Activated T-helper 1 cell treated with anti-CD3 and anti-CD28 coated beads, Interleukin-12 subunit alpha, Interleukin-12 subunit beta, Interleukin-2, Interleukin-4 antibody, amounts not matched to agents 30 ng/mL and 10 ng/mL and 1 ng/mL, durations not matched to agents 14 hours and 24 hours and 36 hours (primary cell): ENCODE measurements at places on chromosomes 3 and 15.
A peak's percentile ranks its signal among the peaks of the same experiment; 100 is the strongest.

DNA sequence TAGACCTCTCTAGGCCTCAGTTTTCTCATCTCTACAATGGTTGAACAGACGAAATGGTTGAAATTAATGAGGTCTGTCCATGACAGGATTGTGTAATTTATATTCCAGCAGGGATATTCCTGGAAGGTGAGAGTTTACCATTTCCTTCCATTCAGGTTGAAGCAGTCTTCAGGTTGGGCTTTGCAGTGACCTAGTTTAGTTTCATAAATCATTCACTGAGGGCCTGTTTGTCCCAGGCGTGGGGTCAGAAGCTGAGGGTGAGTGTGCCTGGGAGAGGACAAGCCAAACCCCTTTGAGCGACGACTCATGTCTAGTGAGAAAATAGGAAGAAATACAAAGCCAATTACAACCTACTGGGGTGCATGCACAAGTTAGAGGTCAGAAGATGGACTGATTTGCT, 57.2 kb upstream of the CACNA2D3 start:
- no peak overlapping the region for H3K27ac ChIP-seq
- H3K4me3 ChIP-seq = no peak overlapping the region
- peaks cover 2% of the 10 kb centered on the region for H3K27me3 ChIP-seq

- no peaks in the 10 kb centered on the region for H3K27me3 ChIP-seq
- DNase-seq = no peak
Measured at GRCh38 chr3:141306276-141306675, 62.0 kb upstream of the ZBTB38 start.

- no peaks in the 10 kb centered on the region for H3K27me3 ChIP-seq
- no peak overlapping the region for H3K4me3 ChIP-seq
- H3K27ac ChIP-seq = no peak overlapping the region
- no peak for DNase-seq
- H3K4me1 ChIP-seq = no peaks in the 10 kb centered on the region
Measured at GRCh38 chr3:35908366-35909232, 269.3 kb downstream of the ARPP21 start.

- H3K4me3 ChIP-seq = no peak overlapping the region
- peaks cover 35% of the 10 kb centered on the region for H3K36me3 ChIP-seq
- H3K27me3 ChIP-seq = no peaks in the 10 kb centered on the region
- no peak for DNase-seq
Measured at GRCh38 chr3:16426665-16427064, 86.8 kb downstream of the RFTN1 start.

DNA sequence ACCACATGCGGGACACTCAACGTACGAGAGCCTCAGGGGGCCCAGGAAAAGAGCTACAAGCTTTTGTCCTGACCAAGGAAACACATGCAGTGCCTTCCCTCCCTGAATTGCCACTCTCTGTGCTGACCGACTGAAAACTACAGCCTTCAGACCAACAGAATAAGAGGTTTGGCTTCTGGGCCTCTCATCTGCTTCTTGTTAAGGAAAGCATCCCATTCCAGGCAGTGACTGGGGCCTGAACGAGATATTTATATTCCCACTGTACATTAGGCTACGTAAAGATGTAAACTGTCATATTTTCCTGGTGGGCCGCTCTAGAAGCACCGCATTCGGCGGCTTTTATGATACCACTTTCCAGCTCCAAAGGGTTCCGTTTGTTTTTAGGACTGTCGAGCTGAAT, 208.9 kb upstream of the TPM1 start:
- H3K27ac ChIP-seq = no peak overlapping the region
- no peak overlapping the region for H3K4me3 ChIP-seq
- no peaks in the 10 kb centered on the region for H3K27me3 ChIP-seq
- no peaks in the 10 kb centered on the region for H3K36me3 ChIP-seq
- H3K4me1 ChIP-seq = no peaks in the 10 kb centered on the region

- peak overlapping the region; percentile 72 for H3K4me3 ChIP-seq
- DNase-seq = no peak
- H3K36me3 ChIP-seq = peaks cover 69% of the 10 kb centered on the region
- no peaks in the 10 kb centered on the region for H3K27me3 ChIP-seq
- H3K4me1 ChIP-seq = peaks cover 82% of the 10 kb centered on the region
- H3K27ac ChIP-seq = peak overlapping the region; percentile 87
Measured at GRCh38 chr15:92889390-92890107, 10.6 kb upstream of the CHD2 start.

- no peaks in the 10 kb centered on the region for H3K27me3 ChIP-seq
- H3K4me3 ChIP-seq = no peak overlapping the region
- H3K36me3 ChIP-seq = no peaks in the 10 kb centered on the region
- H3K4me1 ChIP-seq = no peaks in the 10 kb centered on the region
- no peak overlapping the region for H3K27ac ChIP-seq
Measured at GRCh38 chr3:137471130-137471529, 293.0 kb upstream of the SOX14 start.

DNA sequence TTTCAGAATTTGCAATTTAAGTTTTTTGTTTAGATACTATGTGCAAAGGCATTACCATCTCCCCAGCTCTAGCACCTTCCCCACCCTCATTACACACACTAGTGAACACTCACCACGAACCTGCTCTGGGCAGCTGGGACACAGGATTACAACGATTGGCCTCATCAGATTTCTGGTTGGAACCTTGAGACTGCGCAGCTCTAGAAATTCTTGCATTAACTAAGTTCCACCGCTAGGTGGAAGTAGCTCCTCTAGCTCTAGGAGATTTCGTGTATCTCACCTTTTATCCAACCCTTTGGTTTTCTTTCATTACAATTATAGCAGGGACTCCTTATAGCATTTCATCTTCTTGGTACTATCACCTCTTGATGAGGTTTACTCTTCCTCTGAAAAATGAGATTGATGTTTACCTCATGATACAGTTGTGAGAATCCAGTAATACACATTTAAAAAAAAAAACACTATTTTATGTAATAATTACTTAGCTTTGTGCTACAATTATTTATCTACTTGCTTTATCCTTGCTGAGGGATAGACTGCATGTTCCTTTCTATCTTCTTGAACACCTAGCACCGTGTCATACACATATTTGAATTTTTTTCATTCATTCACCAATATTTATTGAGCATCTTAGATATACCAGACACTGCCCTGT, 28.7 kb upstream of the PLOD2 start:
- H3K4me3 ChIP-seq = no peak overlapping the region
- DNase-seq = no peak
- H3K27me3 ChIP-seq = peaks cover 13% of the 10 kb centered on the region
- no peaks in the 10 kb centered on the region for H3K4me1 ChIP-seq
- H3K27ac ChIP-seq = no peak overlapping the region
- H3K36me3 ChIP-seq = no peaks in the 10 kb centered on the region

DNA sequence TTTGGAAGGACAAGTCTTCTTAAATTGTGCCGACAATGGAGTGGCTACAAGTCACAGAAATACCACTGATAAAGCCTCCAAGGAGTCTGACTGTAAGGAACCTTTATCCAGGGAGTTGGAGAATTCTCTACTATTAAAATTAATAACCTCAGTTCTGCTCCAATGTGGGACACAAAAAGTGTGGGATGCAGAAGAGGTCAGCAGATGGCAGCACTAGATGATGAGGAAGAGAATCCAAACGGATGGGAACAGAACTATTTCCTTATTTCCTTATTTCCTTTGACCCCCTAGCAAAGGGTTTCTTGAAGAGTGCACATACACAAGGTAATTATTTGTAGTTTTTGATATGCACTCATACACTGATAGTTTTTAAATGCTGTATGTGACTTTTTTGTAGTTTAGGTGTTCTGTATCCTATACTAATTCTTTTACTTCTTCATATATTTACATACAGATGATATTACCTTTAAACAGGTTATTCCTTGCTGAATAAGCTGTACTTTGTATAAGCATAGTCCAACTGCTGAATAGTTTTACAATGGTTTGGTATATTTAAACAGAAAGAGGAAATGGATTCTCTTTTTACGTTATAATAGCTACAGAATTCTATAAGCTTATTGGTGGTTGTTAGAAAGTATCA, 25.6 kb upstream of the NLGN1 start:
- DNase-seq = no peak
- H3K4me3 ChIP-seq = no peak overlapping the region
- H3K27ac ChIP-seq = no peak overlapping the region
- no peaks in the 10 kb centered on the region for H3K36me3 ChIP-seq

- H3K36me3 ChIP-seq = no peaks in the 10 kb centered on the region
- no peak overlapping the region for H3K4me3 ChIP-seq
- DNase-seq = peak; percentile 44
Measured at GRCh38 chr3:127544192-127544802, 46.2 kb downstream of the TPRA1 start.

- H3K36me3 ChIP-seq = peaks cover 8% of the 10 kb centered on the region
- DNase-seq = no peak
- H3K4me1 ChIP-seq = peaks cover 46% of the 10 kb centered on the region
- H3K27ac ChIP-seq = no peak overlapping the region
- no peak overlapping the region for H3K4me3 ChIP-seq
Measured at GRCh38 chr3:169666076-169666375, 2.5 kb upstream of the MECOM start.

DNA sequence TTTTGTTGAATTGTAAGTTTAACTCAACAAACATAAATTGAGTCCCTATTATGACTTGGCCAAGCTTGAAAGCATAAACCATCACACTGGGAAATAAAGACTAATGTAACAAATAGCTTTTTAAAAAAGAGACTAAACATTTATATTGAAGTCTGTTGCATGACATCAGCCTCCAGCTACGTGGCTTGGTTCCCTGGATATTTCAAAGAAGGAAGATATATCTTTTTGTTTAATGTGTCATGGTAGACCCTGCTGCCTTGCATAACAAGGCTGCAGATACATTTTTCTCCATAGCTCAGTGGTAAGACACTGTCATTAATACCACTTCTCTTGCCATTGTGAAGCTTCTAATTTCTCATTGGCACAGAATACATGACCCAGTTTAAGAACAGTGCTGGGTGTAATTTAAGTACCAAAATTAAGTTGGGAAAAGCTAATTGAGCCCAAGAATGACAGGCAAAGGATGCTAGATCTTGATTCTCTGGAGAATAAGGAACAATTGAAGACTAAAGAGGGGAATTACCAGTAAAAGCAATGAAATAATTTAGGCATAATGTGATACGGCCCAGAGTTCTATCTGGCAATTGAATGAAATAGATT, 14.0 kb downstream of the RCN2 start:
- no peak overlapping the region for H3K4me3 ChIP-seq
- H3K4me1 ChIP-seq = peaks cover 8% of the 10 kb centered on the region
- no peak overlapping the region for H3K27ac ChIP-seq
- H3K36me3 ChIP-seq = peaks cover 43% of the 10 kb centered on the region
- DNase-seq = no peak
- no peaks in the 10 kb centered on the region for H3K27me3 ChIP-seq

DNA sequence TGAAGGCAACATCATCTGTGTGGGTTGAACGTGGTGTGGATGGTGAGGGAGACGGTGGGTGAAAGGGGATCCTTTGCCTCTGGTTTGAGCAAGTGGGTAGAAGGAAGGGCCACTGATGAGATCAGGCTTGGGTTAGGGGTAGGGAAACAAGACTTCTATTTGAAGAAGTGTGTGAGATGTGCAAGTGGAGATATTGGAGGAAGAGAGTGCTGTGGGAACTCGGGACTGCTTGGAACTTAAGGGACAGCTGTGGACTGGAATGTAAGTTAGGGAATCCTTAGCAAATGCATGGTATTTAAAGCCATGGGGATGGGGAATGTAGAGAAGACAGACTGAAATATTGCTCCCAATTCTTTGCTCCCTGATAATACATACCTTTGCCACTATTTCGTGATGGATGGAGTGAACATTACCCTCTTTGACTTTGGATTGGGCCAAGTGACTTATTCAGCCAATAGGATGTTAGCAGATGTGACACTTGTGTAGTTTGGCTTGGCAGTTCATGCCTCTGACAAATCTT, 30.2 kb upstream of the AMOTL2 start:
- H3K4me3 ChIP-seq = no peak overlapping the region
- H3K36me3 ChIP-seq = peaks cover 2% of the 10 kb centered on the region
- H3K27me3 ChIP-seq = peaks cover 43% of the 10 kb centered on the region
- no peaks in the 10 kb centered on the region for H3K4me1 ChIP-seq

DNA sequence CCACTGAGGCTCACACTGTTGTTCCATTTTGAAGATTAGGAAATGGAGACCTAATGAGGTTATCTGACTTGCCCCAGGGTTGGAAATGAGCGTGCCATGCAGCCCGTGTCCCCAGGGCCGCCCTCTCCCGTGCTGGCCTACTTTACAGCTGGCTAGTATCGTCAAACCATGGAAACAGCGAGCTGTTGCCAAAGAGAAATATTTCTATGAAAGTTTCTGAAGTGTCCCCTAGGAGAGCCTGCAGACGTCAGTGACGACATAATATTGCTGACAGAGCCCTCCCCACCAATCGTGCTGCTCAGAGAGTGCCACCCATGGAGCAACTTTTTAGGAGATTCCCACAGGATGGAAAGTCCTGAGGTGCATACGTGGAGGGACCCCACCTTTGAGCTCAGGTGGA, 11.2 kb upstream of the FAM174B start:
- H3K4me1 ChIP-seq = peaks cover 10% of the 10 kb centered on the region
- DNase-seq = no peak
- peaks cover 5% of the 10 kb centered on the region for H3K27me3 ChIP-seq
- no peak overlapping the region for H3K27ac ChIP-seq
- no peaks in the 10 kb centered on the region for H3K36me3 ChIP-seq
- H3K4me3 ChIP-seq = no peak overlapping the region

- H3K27ac ChIP-seq = no peak overlapping the region
- H3K4me3 ChIP-seq = no peak overlapping the region
- no peak for DNase-seq
- no peaks in the 10 kb centered on the region for H3K36me3 ChIP-seq
- H3K27me3 ChIP-seq = no peaks in the 10 kb centered on the region
Measured at GRCh38 chr3:28544236-28544635, 195.6 kb upstream of the AZI2 start.

GRCh38 chr15:86568378-86568777, 488.7 kb downstream of the AGBL1 start:
- no peak for DNase-seq
- H3K27me3 ChIP-seq = no peaks in the 10 kb centered on the region
- no peak overlapping the region for H3K4me3 ChIP-seq
- no peaks in the 10 kb centered on the region for H3K4me1 ChIP-seq

GRCh38 chr3:100269001-100269400, 8.2 kb downstream of the TBC1D23 start:
- H3K27me3 ChIP-seq = peaks cover 2% of the 10 kb centered on the region
- no peak overlapping the region for H3K4me3 ChIP-seq
- H3K4me1 ChIP-seq = peaks cover 20% of the 10 kb centered on the region
- no peak overlapping the region for H3K27ac ChIP-seq
- DNase-seq = no peak
- no peaks in the 10 kb centered on the region for H3K36me3 ChIP-seq

GRCh38 chr15:62715946-62716345, 326.6 kb upstream of the TPM1 start:
- no peak overlapping the region for H3K27ac ChIP-seq
- peaks cover 2% of the 10 kb centered on the region for H3K27me3 ChIP-seq
- DNase-seq = no peak
- H3K4me1 ChIP-seq = peaks cover 10% of the 10 kb centered on the region
- H3K4me3 ChIP-seq = no peak overlapping the region
